ENCODE measurements at places on chromosomes 3 and 15.
A peak's percentile ranks its signal among the peaks of the same experiment; 100 is the strongest.

DNA sequence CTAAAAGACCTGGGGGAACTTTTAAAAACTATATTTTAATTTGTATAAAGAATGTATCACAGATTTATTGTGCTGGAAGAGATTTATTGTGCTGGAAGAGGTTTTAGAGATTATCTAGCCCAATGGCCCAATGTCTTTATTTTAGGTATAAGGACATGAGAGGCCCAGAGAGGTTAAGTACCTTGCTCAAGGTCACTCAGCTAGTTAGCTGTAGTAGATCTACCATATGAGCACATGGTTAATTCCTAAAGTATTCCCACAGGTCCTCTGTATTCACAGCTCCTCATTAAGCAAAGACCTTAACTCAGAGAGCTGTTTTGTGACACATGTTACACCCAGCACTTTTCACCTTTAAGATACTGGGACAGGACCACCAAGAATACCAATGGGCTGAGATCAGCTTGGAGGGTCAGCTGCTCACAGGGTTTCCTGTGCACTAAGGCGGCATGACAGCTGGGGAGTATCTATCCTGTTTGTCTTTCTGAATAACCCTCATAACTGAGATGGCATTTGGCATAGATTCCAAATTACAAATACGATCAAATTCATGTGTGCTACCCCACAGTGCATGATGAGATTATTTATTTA, 143.1 kb upstream of the TBL1XR1 start:
- DNase-seq = no peak

GRCh38 chr3:79297245-79297960, 470.4 kb downstream of the ROBO1 start:
- DNase-seq = no peak

DNA sequence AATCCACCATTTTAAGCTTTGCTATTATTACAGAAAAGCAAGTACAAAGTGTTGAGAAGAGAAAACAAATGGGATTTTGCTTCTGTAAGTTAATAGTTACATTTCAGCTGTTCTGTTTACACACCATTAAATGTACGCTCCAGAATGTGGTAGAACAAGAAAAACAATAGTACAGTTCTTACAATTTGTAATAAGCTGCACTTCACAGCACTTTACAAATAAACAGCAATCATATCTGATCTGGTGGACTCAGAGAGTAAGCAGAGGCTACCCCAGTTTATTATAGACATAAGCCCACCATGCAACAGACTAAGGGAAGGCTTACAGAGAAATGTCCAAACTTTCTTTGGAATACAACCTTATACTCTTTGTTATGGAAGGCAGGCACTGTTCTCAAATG, 126.4 kb downstream of the OXSM start:
- no peak for DNase-seq

DNA sequence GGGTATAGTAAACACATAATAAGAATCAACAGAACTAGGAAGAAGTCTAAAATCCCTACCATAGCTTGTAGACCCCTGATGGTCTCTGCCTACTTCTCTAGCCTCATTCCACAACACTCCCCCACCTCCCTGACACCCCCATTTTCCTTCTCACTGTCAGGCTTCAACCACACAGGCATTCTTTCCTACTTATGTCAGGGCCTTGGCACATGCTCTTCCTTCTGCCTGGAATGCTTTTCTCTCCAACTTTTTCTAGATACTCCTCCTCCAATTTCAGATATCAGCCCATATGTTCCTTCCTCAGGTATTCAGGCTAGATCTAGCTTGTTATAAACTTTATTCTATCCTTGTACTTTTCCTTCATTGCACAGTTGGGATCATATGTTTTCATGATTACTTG, 106.0 kb upstream of the MRPL3 start:
- DNase-seq = no peak

- DNase-seq = peak; percentile 76
These were observed at the start of gene MCF2L2 for GRCh38 chr3:183428447-183429211. Gene MCF2L2 (minus strand): TSS chr3:183428619. CDS start chr3:183427977, 642 bp downstream.

DNA sequence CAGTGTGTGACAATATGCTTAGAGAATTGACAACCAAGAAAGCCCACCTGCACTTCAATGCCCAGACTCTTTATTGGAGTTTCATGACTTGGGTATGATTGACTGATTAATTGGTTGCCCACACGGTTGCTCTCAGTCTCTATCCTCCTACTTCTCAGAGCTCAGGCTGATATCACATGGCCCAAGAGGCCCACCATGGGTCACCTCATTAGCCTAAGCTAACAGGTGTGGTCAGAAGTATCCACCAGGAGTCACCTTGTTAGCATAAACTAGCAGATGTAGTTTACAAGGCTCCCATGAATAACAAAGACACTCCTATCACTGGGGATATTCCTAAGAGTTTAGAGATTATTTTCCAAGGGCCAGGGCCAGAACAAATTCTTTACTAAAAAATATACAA, 120.2 kb upstream of the MBNL1 start:
- no peak for DNase-seq

DNA sequence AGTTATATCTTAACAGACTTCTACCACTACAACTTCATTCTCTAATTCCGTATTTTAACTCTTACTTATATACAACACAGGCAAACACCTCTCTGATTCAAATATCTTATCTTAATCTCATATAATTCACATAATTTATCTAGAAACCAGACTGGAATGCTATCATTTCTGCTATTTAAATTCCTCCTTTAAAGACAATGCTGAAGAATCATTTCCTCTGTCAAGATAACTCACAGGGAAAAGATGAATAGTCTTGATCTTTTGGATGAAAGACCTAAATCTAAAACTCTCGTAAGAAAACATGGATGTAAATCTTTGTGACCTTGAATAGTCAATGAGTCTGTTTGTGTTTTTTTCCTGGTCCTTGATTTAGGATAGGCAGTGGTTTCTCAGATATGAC, 135.3 kb upstream of the PLXND1 start:
- DNase-seq = no peak

DNA sequence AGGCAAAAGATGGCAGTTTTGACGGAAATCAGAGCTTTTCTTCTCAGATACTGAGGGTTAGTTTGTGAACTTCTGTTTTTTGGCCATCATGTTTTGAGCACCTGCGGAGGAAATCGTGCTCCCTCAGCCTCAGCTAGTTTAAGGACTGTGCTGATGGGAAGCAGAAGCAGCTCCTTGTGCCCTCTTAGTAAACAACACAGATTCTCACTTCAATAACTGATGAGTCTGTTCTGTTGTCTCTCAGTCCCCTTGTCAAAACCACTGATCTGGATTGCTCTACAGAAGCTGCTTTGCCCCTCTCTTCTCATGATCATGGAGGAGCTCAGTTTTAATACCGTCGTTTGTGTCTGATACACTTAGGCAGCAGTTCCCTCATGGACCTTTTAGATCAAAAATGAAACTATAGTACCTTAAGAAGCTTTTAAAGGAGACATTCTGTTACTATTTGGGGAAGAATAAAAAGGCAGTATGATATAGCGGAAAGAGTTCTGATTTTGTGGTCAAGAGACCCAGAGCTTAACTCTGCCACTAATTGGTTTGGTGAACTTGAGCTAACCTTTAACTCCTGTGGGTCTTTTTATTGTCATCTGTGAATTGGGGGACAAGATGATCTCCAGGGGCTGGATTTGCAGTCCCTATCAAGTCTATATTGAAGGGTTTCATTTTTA, 152.6 kb downstream of the BBX start:
- no peak for DNase-seq

DNA sequence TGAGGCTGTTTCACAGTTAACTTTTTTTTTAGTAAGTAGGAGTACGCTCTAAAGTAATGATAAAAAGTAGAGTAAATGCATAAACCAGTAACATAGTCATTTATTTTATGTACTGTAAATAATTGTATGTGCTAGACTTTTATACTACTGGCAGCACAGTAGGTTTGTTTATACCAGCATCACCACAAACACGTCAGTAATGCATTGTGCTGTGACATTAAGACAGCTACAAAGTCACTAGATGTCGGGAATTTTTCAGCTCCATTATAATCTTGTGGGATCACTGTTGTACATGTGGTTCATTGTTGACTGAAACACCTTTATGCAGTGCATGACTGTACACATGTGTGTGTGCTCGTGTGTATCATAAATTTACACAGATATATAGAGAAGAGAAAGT, 618.0 kb upstream of the ADAMTS9 start:
- DNase-seq = no peak

DNA sequence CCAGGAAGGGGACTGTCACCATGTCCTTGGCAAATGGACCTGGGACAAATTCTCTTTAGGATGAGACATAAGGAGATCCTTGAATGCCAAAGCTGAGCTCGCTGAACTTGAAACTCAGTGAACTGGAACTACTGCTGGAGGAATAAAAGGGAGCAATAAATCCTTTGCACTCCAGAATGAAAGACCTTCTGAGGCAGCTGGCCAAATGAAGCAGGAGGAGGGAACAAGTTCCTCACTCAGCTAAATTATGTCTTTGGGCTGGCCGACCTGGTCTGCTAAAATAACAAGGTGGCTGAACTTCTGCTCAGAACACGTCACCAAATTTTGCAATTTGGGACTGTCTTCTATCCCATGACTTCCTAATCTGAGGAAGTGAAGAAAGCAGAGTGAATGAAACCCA, 314.7 kb downstream of the LPP start:
- DNase-seq = no peak

DNA sequence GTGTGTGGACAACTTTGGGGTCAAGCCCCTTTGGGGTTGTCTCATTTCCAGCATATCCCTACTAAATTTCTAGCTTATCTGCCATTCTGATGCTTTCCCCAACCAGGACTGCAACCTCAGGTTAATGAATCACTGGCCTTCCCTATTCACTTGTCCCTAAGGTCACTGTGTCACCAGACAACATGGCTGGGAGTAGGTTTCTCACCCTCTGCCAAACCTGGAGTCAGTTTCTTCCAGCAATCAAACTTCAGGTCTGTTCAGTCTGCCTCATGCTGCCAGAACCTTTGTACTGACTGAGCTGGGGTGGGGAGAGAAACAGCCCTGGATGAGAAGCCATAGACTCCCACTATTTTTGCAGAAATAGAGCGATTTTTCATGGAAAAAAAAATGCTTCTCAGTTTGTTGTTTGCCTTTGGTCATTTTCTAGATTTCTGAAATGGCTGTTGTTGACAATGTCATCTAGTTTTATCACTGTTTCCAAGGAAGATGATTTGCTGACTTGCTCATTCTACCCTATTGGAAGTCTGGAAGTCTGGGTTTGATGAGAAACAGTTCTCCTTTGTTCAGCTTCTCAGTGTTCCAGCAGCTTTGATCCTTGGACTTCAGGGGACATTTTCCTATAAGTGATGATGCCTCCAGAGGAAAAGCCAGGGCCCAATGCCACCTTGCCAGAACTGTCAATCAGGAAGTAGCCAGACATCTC, 74.8 kb upstream of the IL12A start:
- no peak for DNase-seq

DNA sequence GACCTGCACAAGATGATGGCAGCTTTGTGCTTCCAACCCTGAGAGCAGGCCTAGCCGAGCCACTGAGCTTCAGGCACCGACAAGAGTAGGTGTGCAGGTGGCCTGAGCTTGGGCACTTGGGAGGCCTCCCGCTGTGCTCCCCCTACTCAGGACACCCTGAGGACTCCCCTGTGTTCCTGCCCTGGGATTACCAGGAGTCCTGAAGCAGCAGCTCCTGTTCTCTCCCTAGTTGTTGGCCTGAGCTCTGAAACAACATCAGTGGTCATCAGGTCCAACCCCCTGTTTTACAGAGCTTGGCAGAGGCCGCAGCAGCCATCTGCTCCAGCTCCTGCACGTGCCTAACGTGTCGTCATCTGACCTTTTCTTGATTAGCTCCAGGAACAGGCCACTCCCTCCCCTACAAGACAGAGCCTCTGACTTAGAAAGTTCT, 8.0 kb upstream of the MESP2 start:
- DNase-seq = no peak

DNA sequence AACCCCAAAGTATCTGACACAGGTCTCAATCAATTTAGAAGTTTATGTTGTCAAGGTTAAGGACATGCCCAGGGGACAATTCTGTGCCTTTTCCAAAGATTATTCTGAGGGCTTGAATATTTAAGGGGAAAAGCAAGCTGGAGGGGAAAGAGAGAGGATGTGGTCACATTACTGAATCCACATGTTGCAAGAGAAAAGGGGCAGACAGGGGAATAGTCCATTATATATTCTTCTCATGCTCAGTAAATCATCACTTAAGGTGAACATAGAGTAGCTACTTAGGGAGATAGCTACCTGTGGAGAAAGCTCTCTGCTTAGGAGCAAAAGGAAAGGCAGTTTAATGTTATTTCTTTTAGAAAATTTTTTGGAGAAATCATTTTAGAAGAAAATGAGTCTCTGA, 751.6 kb downstream of the SI start:
- DNase-seq = no peak

DNA sequence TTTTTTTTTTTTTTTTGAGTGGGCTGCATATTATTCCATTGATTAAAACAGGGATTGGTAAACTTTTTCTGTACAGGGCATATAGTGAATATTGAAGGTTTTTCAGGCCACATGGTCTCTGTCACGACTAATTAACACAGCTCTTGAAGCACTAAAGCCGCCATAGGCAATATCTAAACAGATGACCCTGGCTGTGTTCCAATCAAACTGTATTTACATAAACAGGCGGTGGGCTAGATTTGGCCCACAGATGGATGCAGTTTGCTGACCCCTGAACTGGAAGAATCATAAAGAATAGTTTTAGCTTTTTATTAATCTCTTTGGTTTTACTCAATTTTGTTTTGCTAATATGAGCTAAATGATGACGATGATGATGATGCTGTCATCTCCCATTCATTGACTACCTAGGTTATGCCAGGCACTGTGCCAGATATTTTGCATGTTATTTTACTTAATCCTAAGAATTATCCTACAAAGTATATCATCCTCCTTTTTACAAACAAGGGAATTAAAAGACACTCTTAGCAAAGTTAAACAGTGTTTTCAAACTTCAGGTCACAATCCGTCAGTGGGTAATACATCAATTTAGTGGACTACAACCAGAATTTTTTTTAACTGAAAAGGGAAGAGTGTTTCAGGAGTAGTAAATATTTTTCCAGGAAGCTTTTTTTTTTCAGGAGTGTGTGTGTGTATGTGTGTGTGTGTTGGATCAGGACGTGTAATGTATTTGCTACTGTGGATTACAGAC, 54.3 kb downstream of the LMCD1 start:
- no peak for DNase-seq

DNA sequence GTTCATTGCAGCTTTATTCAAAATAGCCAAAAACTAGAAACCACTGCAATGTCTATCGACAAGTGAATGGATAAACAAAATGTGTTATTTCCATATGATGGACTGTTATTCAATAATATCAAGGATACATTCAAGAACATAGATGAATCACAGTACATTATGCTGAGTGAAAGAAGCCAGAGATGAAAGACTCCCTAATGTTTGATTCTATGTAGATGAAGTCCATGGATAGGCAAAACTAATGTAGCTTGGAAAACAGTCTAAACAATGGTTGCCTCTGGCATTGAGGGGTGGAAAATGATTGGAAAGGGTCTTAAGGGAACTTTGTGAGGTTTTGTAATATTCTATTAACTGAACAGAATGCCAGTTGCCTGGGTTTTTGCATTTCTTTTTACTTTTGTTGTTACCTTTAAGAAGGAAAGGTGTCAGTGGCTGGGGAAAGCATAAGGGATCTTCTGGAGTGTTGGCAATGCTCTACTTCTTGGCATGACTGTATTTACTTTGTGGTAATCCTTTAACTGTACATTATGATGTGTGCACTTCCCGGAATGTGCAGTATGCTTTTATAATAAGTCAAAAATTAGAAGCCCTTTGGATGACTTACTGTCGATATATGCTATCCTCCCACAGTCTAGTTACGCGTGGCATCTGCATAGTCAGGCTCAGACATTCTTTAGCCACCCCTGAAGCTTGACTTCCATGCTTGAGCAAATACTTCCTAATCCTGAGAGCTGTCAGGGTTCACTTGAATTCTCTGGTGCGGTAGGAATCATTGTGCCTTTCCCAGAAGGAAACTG, 20.5 kb upstream of the ATP10A start:
- DNase-seq = no peak

- no peak for DNase-seq
These were observed 148.3 kb upstream of the NPHP3 start for GRCh38 chr3:132870541-132870940.

All from CD8-positive, alpha-beta memory T cell (primary cell).